ENCODE measurements at places on chromosomes 5 and 9.

- DNase-seq, result no peak
Observed at GRCh38 chr9:87497080-87497603, 525 bp upstream of the DAPK1 start.

- DNase-seq, result no peak
Observed at GRCh38 chr5:140635291-140636257, 2.6 kb upstream of the CD14 start.

DNA sequence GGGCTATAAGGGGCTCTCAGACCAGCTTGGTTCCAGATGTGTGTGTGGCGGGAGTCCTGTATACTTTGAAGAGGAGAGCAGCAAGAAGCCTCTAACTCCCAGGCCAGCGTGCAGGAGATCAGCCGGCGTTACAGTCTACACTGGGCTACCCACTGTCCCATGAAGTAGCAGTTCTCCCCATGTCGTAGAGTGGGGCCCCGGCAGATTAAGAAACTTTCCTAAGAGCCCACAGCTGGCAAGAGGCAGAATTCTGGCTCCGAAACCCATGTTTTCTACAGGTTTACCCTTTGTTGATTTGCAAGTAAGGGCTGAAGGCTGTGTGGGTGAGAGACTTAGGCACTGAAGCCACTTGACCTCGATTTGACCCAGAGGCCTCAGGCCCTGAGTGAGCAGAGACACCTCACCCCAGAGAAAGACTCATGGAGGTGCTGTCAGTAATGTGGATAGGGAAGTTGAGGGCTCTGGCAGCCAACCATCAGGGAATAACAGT lies 881 bp upstream of the B4GALT1 start:
- DNase-seq, result no peak

GRCh38 chr5:111742177-111742994 lies 14.6 kb downstream of the NREP start:
- DNase-seq, result no peak

- DNase-seq, result peak; percentile 62
Observed at GRCh38 chr5:62460578-62460983, 48.0 kb downstream of the IPO11 start.
